ENCODE measurements at places on chromosomes 7 and 10.

DNA sequence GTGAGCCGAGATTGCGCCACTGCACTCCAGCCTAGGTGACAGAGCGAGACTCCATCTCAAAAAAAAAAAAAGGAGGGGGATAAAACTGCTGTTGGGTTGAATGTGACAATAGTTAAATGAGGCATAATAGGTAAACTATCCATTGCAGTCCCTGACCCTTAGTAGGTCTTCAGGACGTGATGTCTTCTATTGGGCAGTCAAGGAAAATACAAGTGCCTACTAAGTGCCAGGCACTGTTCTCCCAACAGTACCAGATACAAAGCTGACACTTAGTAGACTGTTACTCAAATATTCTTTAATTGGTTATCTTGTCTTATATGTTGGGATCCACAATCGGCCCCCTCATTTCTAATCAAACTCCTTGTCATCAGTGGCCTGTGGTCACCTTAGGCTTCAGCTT lies 27.1 kb upstream of the ACSL5 start:
- no peak for DNase-seq

GRCh38 chr7:144468990-144469732 lies 65.7 kb upstream of the NOBOX start:
- no peak for DNase-seq

DNA sequence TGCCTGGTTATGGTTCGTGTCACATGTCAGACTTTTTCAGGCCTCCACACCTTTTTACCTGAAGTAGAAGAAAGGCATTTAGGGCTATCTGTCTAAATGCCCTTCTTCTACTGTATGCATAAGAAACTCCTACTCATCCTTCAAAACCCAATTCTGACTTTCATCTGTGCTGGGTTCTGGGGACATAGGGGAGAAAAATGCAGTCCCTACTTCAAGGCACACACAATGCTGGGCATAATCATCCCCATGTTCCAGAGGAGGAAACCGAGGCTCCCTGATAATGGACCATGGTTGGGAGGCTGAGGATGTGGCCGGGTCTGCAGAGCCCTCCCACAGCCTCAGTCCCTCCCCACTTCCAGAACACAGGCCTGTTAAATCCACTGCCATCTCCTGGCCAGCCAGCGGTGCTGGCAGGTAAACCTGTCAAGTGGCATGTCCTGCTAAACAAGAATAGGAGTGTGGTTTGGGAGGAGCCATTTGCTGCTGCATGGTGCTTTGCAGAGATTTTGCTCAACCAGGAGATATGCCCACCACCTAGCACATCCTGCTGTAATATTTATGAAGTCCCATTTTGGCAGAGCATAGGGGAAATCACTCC lies 32.0 kb downstream of the GRID1 start:
- DNase-seq = no peak

DNA sequence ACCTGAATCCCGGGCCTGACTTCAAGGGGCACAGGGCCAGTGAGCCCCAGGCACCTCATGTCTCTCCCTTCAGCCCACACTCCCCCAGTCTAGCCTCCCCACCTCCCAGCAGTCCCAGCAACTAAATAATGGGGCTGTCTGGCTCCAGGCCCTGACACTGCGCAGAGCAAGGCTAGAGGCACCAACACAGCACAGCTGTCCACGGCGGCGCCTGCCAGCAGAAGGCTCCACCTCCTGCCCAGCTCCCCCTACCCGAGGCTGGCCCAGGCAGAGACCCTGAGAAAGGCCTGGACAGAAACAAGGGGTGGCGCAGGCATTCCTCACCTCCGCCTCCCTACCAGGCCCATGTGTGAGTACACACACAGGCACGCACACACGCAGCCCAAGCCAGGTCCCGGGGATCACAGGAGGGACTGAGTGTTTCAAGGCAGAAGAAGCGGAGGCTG lies 6.1 kb downstream of the KCNH2 start:
- DNase-seq = no peak

DNA sequence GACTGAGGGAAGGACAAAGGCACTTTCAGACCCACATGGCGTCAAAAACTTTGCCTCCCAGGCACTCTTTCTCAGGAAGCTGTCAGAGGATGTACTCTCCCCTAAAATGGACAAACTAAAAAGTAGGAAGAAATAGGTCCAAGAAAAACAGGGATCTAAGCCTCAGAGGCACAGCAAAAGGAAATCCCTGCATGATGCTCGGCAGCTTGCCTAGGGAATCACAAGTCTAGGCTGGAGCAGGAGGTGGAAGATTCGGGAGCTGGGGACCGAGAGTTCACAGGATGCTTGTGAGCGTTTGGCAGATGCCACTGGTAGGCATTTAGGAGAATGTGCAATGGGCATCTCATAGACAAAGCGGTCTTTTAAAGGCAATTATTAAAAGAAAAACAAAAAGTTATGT lies 60.8 kb downstream of the ATXN7L1 start:
- DNase-seq = no peak

DNA sequence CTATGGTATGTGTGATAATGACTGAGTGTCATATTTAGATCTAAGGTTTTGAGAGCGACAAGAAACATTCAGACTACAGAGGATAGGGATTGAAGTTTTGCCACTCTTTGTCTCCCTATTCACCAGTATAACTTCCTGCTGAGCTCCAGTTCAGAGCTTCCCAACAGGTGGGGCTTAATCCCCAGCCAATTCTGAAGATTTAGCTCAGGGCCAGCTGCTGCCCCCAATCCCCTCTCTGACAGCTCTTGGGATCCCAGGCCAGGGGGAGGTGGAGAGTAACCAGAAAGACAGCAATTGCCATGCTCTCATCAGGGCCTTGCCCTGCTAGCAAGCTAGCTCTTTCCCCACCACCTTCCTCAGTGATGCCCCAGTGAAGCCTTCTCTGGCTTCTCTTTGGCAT lies 57.8 kb downstream of the TRIL start:
- no peak for DNase-seq

All from thoracic aorta (tissue), 2 donors.